ENCODE measurements at places on chromosomes 7 and 10.

DNA sequence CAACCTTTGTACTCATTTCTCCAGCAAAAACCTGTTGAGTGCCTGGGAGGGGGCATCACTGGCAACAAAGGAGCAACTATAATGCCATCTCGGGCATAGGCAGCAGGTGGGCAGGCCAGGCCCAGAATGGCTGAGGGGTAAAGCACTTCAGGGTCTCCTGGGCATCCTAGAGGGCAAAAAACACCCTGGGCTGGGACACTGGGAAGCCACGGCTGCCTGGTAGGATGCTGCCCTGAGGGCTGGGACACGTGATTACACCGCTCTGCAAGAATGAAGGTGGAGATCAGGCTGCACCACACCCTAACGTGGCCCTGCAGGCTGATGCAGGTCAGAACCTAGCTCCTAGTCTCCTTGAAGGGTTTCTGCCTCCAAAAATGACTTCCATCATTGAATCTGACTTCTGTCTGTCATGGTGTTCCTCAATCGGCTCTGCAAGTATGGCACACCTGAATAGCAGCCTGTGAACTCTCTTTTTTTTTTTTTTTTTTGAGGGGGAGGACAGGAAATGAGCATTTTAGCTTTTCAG is 4.5 kb upstream of the TRAPPC14 start:
- peak; percentile 78 for DNase-seq

- DNase-seq: no peak
These were observed 35.1 kb downstream of the FOXK1 start for GRCh38 chr7:4716946-4717795.

DNA sequence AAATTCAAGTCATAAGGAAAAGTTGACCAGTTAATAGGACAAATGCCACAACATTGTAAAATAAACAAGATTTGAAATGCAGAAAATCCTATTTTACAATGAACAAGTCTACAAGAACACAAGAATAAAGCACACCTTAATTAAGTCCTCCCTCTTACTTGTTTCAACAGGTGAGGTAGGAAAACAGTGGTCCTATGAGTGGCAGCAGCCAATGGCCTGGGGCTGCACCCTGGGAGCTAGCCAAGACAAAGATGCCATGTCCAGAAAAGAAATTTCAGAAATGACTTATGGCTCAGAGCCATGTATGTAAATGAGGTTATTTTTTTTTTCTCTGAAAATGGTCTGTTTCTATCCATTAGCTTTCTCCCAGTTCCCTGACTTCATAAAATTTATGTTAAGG is 14.3 kb downstream of the KLLN start:
- no peak for DNase-seq

GRCh38 chr10:78976825-78977755 is 91.7 kb upstream of the ZMIZ1 start:
- no peak for DNase-seq

DNA sequence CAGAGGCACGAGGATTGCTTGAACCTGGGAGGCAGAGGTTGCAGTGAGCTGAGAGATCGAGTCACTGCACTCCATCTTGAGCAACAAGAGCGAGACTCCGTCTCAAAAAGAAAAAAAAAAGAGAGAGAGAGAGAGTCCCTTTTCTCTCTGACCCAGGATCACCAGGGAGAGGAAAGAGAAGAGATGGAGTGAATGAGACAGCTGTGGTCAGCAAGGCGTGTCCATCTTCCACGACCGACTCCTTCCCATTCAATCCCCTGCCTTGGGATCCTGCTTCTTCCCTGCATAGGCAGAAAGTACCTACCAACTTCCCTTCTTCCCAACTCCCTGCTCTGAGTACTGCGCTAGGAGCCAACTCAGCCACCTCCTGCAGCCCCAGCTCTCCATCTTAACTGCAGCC is 5.2 kb upstream of the ZAN start:
- DNase-seq: no peak

- no peak for DNase-seq
These were observed 180.3 kb downstream of the ELFN1 start for GRCh38 chr7:1850111-1850975.

DNA sequence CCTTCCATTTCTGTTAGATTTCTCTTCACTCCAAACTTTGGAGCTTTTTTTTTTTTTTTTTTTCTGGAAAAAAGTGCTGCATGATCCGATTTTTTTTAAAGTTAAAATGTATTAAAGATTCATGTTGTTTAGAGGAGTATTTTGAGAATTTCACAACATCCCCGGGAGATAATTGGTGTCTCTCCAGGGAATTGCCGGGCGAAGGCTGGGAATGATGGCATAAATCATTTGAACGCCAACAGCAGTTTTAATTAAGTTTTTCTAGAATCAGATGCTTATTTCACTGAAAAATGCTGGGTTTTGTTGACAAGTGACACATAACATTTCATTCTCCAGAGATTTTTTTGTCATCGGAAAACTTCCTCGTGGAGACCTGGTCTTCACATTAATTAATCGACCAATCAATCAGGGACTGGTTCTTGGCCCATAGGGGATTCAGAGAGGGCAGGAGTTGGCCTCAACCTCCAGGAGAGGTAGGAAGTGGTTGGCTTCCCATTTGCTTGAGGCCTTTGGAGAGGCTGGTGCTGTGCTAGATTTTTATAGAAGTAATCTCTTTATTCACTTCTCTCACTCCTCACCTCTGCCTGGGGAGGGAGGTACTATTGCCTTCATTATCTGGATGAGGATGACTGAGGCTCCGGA is 439.4 kb downstream of the TYW1 start:
- no peak for DNase-seq

- no peak for DNase-seq
These were observed 40.5 kb downstream of the ASB4 start for GRCh38 chr7:95526128-95526738.

DNA sequence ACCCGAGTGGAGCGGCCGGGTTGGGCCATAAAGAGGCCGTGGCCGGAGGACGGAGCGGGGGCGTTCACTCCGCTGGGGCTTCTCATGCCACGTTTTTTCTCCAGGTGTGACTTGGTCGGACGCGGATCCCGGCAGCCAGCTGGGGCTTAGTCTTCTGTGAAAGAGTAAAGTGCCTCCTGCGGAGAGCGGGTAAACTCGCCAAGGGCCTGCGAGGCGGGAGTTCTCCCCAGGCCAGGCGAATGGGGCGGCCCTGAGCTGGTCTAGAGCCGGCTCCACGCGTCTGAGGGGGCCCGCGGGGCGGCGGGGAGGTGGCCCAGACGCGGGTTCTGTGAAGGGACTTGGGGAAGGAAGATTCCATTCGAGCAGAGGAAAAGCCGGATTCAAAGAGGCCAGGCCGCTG is 86.3 kb upstream of the VIPR2 start:
- DNase-seq: no peak

DNA sequence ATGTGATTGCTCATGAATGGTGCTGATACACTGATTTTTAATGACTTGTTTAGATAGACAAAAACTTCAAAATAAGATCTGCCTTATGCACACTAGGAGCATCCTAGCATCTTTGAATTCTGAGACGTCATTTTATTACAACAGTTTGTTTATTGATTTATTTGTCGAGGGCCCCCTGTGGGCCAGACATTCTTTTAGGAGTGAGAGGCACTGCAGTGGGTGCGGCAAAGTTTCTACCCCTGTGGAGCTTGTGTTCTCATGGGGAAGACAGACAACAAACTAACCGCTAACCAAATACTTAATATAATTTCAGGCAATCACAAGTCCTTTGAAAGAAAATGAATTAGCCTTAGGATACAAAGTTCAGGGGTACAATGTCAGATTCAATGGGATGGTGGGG is 363.1 kb downstream of the RPS24 start:
- no peak for DNase-seq

GRCh38 chr7:100222445-100223132 is 2.8 kb downstream of the PVRIG start:
- no peak for DNase-seq

DNA sequence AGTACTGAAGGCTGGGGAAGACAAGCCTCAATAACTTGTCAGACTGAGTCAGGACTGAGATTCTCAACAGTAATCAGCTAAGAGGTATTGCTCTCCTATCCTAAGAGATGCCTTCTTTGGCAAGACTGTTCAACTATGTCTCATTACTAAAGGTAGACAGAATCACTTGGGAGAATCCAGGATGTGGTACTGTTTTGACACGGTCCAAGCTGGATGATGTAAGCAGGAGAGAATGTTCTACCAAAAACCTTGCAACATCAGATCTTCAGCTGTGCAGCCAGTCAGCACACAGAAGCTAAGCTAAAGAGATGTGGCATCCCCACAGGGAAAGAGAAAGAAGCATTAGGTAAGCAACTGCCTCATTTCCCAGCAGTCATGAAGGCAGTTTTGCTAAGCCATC is 391.4 kb downstream of the NRG3 start:
- no peak for DNase-seq

- DNase-seq: no peak
These were observed 3.1 kb upstream of the ELFN1 start for GRCh38 chr7:1666823-1667565.

GRCh38 chr7:99788554-99788953 is 4.6 kb upstream of the CYP3A4 start:
- no peak for DNase-seq

DNA sequence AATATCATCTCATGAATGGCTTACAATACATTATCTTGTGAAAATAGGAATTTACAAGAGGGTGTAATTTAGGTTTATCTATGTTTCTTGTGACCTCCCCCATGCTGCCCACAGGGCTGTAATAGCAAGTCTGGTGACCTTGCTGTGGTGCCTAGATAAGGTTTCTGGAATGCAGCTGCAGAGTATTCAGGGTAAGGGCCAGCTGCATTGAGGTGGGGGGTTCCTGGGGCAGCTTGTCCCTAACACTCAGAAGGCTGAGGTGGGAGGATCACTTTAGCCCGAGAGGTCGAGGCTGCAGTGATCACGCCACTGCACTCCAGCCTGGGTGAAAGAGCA is 5.3 kb upstream of the DHTKD1 start:
- no peak for DNase-seq

DNA sequence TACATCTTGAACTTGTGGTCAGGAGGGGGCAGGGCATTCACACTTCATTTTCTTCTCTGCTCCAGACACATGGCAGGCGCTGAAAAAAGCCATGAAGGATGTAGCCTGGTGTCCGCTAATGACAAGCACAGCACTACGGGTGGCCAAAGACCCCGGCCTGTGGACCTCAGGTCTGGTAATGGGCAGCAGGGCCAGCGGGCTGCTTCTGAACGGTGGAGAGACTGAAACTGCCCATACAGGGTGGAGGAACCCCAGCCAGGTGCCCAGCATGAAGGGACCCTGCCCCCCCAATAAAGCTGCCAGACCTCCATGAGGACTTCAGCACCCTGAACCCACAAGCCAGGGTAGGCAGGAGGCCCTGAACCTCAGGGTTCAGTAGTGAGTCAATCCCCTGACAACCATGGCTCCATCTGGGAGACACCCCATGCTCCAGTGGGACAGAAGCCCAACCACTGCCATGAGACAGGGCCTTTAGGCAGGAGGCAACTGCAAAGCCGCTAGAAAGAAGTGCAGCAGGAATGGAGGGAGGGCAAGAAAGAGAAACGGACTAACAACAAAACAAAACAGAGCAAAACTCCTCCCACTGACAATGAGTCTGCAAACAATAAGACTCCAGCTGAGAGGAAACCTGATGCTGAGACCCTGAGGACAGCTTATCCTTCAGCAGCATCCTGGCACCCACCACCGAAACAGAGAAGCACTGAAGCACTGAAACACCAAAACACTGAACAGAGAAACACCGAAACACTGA is 140.2 kb upstream of the PPP2R2D start:
- DNase-seq: no peak

- no peak for DNase-seq
These were observed 50.2 kb upstream of the AKR1E2 start for GRCh38 chr10:4775808-4776207.

Data from stimulated activated naive CD4-positive, alpha-beta T cell (primary cell).